NCI-H1436 (cell line): ENCODE measurements at places on chromosomes 2 and 18.

DNA sequence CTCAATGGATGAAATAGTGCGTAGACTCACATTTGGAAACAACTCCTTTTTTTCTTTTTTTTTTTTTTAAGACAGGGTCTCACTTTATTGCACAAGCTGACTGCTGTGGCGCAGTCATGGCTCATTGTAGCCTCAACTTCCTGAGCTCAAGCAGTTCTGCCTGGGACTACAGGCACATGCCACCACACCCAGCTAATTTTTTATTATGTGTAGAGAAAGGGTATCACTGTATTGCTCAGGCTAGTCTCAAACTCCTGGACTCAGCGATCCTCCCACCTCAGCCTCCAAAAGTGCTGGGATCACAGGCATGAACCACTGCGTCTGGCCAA, 17.4 kb downstream of the HAT1 start:
- no peak for DNase-seq

DNA sequence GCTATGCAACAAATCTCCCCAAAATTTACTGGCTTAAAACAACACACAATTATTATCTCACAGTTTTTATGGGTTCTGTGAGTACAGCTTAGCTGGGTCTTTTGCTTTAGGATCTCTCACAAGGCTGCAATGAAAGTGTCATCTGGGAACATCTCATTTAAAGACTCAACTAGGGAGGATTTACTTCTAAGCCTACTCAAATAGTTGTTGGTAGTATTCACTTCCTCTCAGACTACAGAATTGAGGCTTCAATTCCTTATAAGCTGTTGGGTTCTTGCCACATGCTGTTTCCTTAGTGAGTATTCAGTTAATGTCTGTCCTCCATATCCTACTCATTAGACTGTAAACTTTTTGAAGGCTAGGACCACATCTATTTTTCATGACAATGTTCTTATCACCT, 72.3 kb downstream of the MDH1 start:
- no peak for DNase-seq

- no peak for DNase-seq
These were observed 57.1 kb downstream of the ST3GAL5 start for GRCh38 chr2:85831735-85832134.

- no peak for DNase-seq
These were observed 88.3 kb downstream of the INSIG2 start for GRCh38 chr2:118176601-118177000.

DNA sequence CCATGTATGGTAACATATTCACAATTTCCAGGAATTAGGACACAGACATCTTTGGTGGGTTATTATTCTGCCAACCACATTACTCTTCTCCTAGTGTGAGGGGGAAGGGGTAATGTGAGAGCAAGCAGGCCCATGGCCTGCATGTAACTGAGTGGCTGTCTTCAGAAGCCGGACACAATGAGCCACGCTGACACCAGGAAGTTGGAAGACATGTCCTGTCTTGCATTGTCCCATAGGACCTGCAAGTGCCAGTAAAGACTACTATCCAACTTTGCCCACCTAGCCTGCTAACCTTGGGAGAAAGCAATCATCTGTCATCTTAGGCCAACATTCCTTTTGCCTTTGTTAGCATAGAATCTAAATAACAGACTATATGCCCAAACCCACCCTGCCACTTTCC, 86.2 kb upstream of the SH3BP4 start:
- no peak for DNase-seq

DNA sequence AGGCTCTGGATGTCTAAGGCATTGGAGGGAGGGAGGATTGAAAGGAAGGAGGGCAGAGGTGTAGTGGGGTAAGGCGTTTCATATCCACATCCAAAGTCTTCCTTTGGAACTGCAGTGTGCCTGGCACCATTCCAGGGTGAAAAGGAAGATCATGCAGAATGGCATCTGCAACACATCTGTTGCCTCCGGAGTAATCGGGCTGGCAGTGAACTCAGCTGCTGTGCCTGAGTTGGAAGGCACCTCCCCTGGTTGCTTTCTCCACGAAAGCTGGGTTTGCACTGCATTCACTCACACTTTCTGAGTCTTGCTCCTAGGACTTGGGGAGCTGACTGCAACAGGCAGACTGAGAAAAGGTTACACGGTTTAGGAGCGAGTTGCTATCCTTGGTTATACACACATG, 30.3 kb upstream of the SEC11C start:
- no peak for DNase-seq

- no peak for DNase-seq
These were observed 16.2 kb upstream of the ZNF512 start for GRCh38 chr2:27566628-27567027.

DNA sequence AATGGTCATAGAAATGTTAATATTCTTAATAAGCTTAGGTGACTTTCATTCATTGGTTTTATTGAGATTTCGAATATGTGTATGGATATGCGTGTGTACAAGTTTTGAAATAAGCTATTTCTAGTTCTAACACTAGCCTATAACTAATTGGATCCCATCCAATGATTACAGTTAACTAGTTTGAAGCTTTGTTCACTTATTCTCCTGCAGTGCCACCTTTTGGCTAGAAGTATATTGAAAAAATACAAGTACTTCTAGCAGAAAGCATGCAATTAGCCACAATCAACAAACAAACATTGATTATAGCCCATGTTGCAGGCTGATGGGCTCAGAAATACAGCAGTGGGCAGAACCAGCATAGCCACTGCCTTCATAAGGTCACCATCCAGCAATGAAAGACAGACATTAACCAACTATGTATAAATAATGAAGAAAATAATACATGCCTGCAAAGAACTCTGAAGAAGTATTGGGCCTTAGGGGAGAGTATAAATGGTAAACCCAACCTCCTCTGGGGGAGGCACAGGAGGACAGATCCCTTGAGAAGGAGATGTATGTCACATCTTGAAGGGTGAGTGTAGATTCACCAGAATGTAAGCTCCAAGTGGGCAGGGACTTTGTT, 5.1 kb upstream of the PIEZO2 start:
- peak; percentile 6 for DNase-seq

GRCh38 chr18:51603551-51603950, 406.1 kb upstream of the MEX3C start:
- peak; percentile 51 for DNase-seq

DNA sequence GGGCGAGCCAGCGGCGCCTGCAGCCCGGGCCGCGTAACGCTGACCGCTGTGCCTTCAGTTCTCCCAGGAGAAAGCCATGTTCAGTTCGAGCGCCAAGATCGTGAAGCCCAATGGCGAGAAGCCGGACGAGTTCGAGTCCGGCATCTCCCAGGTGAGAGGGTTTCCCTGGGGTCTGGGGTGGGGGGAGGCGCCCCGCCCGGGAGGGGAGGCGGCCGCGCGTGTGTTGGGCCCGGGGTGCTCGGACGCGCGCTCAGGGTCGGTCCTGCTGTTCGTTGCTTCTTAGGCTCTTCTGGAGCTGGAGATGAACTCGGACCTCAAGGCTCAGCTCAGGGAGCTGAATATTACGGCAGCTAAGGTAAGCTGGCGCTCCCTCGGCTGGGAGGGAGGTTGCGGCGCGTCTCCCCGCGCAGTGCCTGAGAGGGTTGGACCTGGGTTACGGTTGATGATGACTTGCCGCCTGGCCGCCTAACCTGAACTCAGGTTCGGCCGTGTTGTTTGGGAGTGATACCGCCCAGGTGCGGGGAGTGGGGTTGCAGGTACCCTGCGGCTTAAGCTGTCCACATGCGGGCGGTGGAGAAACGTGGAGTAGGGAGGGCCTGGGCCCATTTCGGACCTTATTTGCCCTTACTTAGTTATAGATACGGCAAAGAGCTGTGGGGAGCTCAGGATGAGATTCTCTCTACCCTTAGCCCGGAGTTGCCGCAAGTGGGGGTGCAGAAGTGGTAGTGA, 638 bp downstream of the RPS7 start:
- no peak for DNase-seq
